ENCODE measurements at places on chromosomes 16 and 17. TPM values are rescaled to one million over a fixed set of nuclear protein-coding genes. Genes with fewer than 3 reads are reported as not detected.

The OR3A1 gene
- total RNA-seq = 0.23 TPM

The PAM16 gene
- total RNA-seq = 47.5 TPM

The NACA2 gene
- total RNA-seq = not detected

GRCh38 chr16:19851476-19851875, 33.2 kb downstream of the GPRC5B start:
- peaks cover 2% of the 10 kb centered on the region for H3K27me3 ChIP-seq
- no peak overlapping the region for H3K27ac ChIP-seq
- H3K4me3 ChIP-seq = no peak overlapping the region
- DNase-seq = no peak
- H3K4me1 ChIP-seq = no peaks in the 10 kb centered on the region

DNA sequence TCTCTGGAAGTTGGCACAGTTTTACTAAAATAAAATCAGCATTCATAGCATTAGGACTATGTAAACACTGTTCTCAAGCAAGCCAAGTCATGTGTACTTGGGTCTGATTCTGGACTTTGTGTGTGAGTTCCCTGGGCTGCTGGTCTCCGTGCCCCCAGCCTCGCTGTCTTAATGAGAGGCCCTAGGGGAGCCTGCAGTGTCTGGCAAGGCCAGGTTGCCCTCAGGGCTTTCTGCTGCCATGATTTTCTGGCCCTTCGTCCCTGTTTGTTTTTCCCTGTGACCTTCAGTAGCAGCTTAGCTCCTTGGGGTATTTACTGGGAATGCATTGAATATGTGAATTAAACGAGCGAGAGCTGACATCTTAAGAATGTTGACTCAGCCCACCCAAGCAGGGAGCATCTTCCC, 161.8 kb downstream of the RPTOR start:
- peaks cover 82% of the 10 kb centered on the region for H3K4me1 ChIP-seq
- H3K36me3 ChIP-seq = peaks cover 44% of the 10 kb centered on the region
- no peaks in the 10 kb centered on the region for H3K27me3 ChIP-seq
- peak overlapping the region; percentile 62 for H3K27ac ChIP-seq
- no peak overlapping the region for H3K4me3 ChIP-seq

GRCh38 chr17:58507123-58507634, 7.3 kb downstream of the MTMR4 start:
- DNase-seq = no peak
- peaks cover 53% of the 10 kb centered on the region for H3K36me3 ChIP-seq
- no peak overlapping the region for H3K27ac ChIP-seq
- H3K4me1 ChIP-seq = peaks cover 17% of the 10 kb centered on the region
- H3K27me3 ChIP-seq = no peaks in the 10 kb centered on the region

DNA sequence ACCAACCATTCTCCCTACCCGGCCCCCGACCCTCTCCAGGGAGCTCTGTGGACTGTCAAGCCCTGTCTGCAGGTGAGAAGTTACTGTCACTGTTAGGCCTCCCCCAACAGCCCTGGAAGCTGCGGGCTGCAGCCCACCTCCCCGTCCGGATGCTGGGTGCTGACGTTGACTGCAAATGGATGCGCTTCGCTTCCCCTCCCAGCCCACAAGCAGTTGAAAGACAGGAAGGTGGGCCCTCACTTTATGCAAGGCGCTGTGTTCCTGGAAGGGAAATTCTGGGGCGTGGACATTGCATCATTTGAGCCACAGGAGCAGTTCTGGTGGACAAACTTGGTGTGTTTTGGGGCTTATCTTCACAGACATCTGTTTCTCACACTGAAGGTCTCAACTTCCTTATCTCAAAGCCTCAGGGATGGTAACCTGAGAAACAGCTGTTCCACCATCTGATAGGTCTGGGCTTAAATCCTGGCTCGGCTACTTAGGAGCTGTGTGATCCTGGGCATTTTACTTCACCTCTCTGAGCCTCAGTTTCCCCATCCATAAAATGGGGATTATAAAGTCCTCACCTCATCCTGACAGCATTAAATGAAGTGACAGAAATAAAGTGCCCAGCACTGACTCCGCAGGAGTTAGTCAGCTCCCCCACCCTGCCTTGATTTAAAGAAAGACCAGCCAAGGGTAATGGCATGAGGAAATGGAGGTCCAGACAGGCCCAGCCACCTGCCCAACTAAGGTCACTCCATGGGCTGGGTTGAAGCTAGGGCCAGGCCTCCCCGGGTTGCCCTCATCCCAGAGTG, 4.6 kb upstream of the DRC7 start:
- no peaks in the 10 kb centered on the region for H3K36me3 ChIP-seq
- peak overlapping the region; percentile 33 for H3K4me3 ChIP-seq
- H3K27me3 ChIP-seq = peaks cover 2% of the 10 kb centered on the region
- peak overlapping the region; percentile 88 for H3K27ac ChIP-seq

Measured in activated CD8-positive, alpha-beta memory T cell treated with anti-CD3 and anti-CD28 coated beads, Interleukin-2, amount 10 ng/mL, durations not matched to agents 7 days and 5 days (primary cell).